LoVo (cell line): ENCODE measurements at places on chromosomes 5 and 9.

DNA sequence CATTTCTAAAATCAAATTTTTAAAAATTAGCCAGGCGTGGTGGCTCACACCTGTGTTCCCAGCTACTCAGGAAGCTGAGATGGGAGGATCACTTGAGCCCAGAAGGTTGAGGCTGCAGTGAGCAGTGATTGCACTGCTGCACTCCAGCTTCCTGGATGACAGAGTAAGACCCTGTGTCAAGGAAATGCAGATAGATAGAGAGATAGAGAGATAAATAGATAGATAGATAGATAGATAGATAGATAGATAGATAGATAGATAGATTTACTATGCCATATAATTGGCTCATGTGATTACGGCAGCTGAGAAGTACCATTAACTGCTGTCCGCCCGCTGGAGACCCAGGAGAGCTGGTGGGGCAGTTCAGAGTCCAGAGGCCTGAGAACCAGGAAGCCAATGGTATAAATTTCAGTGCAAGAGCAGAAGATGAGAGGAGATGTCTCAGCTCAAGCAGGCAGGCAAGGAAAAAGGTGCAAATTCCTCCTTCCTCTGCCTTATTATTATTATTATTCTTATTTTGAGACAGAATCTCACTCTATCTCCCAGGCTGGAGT lies 13.0 kb upstream of the PTGES start:
- no peak for DNase-seq

GRCh38 chr5:177071666-177072385 lies 14.9 kb upstream of the FGFR4 start:
- DNase-seq: peak; percentile 79

DNA sequence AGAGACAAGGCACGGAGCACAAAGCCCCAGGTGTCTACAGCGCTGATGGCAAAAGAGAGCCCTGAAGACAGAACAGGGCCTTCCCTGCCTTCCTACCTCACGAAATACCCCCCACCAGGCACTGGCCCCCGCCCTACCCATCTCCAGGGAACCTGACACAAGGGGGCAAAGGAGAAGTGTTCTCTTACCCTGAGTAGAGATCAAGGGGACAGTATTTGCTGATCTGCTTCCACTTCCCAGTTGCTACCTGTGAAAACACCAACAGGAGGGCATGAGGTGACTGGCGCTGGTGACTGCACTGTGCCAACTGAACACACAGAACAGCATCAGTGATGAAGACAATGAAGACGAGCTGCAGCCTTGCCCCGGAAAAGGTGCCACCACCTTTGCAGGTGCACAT lies 27.4 kb downstream of the IPPK start:
- no peak for DNase-seq

- DNase-seq: no peak
Measured at GRCh38 chr5:178429491-178430185, 160.6 kb downstream of the COL23A1 start.

GRCh38 chr9:79257790-79258351 lies 313.9 kb upstream of the TLE4 start:
- no peak for DNase-seq

DNA sequence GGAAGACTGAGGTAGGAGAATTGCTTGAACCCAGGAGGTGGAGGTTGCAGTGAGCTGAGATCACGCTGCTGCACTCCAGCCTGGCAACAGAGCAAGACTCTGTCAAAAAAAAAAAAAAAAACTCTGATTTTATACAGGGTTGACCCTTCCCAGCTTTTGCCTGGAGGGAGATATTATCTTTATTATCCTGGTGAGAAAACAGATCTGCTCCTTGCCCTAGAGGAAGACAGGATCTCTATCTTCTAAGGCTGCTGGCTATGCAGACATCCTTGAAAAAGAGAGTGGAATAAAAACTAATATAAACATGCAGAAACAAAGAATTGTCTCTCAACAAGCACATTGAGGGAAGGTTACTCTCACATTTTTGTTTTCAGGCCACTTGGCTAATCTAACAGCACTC lies 1503.4 kb upstream of the WWC1 start:
- no peak for DNase-seq

DNA sequence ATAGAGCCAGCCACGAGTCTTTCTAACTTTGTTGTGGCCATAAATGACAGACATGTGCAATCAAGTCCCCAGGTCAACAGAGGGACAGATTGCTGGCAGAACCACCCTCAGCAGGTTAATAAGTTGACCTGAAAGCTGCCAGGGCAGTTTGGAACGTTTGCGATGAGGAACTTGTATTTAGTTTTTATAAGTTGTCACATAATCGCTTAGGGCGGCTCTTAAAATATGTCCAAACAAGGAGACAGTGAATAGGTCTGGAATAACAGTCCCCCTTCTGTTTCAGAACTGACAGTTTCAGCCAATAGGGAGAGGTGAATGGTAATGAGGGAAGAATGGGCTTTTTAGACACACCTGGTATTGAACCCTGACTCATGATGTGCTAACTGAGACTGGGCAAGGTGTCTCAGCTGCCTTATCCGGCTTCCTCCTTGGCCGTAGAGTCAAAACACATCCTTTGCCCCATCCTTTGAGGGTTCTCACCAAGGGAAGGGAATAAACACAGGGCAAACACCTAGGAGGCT lies 33.6 kb upstream of the GABRP start:
- no peak for DNase-seq

DNA sequence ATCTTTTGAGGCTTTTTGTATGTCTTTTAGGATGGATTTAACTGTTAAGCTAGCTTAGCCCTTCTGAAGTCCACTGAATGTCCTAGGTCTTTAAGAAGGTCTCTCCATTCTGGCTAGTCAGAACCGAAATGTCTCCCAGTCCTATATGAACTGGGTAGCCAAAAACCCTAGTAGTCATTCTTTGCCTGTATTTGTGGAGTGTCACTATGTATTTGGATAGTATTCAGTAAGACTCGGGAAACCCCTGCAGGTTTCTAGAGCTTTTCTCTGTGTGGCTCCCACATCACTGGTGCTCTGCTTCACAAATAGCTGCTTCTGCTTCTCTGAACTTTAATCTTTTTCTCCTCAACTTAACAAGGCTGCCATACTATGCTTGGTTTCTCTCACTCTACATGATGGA lies 68.0 kb downstream of the RIC1 start:
- no peak for DNase-seq

- no peak for DNase-seq
Measured at GRCh38 chr9:70428781-70429180, 14.3 kb upstream of the KLF9 start.
